Right lobe of liver (tissue), 6 donors: ENCODE measurements at places on chromosomes 11 and 22. TPM values are rescaled to one million over a fixed set of nuclear protein-coding genes. Genes with fewer than 3 reads are reported as not detected.

- DNase-seq, result peak; percentile 66
These were observed 1.4 kb downstream of the CTTN start for GRCh38 chr11:70399681-70400112.

MUC6 gene
- total RNA-seq, result 0.31 TPM

- DNase-seq, result no peak
These were observed 94.9 kb downstream of the PRR5L start for GRCh38 chr11:36390963-36391471.

CALCA gene
- 2.1 TPM for total RNA-seq

GRCh38 chr22:30312053-30312452, 14.7 kb downstream of the TBC1D10A start:
- no peak for DNase-seq

NAALADL1 gene
- total RNA-seq, result 1.2 TPM

GRCh38 chr11:121229495-121230215, 62.9 kb upstream of the SC5D start:
- no peak for DNase-seq

DNA sequence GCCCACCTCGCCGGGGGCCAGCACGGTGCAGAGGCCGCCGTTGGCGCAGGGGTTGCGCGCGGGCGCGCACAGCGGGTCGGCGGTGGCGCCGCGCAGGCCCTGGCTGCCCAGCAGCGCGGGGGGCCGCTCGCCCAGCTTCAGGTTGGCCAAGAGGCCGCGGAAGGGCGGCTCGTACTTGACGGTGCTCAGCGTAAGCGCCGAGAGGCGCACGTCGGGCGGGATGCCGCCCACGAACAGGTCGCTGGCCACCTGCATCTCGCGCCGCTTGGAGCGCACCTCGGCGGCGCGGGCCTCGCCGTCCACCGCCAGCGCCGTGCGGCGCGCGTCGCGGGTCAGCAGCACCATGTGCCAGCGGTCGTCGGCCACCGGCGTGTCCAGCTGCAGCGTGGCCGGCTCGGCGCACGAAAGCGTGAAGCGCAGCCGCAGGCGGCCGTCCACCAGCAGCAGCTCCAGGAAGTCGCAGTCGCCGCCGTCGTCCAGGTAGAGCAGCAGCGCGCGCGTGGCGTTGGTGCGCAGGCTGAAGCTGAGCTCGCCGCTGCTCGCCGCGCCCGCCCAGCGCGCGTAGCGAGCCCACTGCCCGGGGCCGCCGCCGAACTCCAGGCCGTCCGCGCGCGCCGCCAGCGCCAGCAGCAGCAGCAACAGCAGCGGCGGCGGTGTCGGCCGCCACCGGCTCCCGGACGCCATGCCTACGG, 9.8 kb downstream of the NRXN2 start:
- no peak for DNase-seq

CHRM1 gene
- total RNA-seq, result not detected

TSPAN32 gene
- not detected for total RNA-seq

IFITM10 gene
- total RNA-seq, result 7.9 TPM

DNA sequence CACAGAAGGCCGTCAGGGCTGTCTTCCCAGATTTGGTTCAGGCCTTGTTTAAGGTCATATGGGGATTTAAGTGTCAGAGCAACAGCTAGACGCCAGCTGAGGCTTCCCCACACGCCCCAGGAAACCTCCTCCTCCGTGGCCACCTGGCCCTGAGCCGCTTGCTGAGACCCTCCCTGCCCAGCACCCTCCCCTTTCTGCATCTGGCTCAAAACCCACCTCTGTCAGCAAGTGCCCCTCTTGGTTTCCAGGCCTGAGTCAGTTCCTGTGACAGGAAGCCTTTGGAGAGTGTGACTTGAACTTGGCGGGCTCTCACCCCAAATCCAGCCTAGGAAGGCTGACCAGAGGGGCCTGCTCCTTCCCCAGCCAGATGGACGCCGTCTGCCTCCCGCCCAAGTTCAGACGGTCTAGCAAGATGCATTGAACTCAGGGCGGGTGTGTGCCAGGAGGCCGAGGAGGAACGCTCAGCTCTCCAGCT, 561 bp downstream of the FXYD2 start:
- DNase-seq, result peak; percentile 63

GRCh38 chr22:31707519-31707918, 42.4 kb downstream of the PRR14L start:
- no peak for DNase-seq

GLYAT gene
- total RNA-seq, result 399 TPM

PIWIL4 gene
- 0.49 TPM for total RNA-seq

GRCh38 chr11:130181295-130182272, 22.0 kb downstream of the ST14 start:
- peak; percentile 64 for DNase-seq

DNA sequence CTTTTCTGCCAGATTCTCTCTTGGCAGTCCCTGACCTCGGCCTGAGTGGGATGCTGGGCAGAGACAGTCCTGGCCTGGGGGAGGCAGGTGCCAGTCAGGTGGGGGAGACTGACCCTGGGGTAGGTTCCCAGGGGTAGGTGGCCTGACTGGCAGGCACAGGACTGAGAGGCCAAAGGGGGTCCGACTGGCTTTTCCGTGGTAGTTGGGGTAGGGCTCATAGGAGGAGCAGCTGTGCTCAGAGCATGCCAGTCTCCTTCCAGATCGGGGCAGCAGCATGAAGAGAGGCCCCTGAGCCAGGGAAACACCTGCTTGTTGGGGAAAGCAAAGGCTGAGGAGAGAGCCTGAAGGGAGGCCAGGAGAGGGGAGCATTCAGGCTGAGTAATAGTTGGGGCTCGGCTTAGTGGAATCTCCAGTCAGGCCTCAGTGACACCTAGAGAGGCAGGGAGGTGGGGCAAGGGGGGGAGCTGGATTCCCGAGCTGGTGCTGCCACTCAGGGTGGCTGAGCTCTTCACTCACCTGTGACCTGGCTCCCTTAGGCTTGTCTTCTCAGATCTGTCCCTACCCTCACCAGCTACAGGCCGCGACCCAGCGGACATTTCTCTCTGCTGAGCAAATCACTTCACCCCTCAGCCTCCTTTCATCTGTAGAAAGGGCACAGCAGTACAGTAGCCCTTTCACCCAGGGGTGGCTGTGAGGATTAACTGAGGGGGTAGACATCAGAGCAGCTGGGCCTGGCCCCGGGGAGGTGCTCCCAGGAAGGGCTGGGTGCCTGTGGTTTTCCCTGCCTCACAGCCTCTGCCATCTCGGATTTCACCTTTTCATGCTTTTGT, 26.2 kb downstream of the MCM5 start:
- DNase-seq, result no peak

DNA sequence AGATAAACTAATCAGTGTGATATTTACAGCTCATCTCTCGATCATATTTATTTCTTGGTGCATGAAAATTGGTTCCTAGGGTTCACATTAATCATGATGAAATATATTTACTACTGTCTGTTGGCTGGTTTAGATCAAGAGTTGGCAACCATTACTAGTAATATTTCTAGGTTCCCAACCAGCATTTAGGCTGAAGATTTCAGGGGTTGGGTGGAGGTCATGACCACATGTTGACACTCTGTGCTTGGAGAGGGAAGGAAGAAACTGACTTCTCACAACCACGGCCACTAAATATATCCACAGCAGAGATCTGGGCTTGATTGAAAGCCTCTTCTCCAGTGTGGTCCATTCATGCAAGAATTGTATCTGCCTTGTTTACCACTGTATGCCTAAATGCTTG, 87.9 kb downstream of the ALX4 start:
- DNase-seq, result no peak

DNA sequence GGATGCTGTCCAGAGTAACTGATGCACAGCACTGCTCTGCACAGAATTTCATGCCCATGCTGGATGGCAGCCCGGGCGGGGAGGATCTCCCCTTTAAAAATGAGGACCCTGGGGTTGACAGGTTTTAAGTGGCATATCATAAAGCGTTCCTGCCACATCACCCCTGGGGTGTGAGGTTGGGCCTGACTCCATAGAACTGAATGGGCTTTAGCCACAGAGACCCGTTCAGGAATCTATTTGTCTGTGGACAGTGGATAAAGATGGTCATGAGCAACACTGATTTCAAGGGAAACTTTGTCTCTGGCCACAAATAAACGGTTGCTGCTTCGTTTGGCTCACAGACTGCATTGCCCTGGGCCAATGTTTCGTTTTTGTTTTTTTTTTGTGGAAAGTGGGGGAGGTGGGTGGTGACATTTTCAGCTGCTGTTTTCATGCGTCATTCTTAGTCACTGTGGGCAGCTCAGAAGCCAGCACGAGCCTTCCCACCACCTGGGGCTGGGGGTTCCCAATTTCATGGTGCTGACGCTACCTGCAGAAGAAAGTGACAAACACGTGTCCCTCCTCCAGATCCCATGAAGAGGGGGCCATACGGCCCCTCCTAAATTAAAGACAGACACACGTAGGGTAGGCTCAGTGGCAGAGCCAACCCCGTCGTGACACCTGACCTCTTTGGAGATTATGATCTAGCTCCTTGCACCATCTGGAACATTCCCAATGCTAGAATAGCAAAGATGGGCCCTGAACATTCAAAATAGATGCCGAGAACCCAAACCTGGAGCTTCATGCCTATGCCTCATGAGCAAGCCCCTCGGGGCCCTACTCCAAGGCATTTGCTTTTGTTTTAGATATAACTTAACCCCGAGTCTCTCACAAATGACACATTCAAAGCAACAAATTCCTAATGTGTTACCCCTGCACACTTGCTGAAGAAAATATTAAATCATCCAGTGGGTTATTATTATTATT, 54.8 kb upstream of the PHF21B start:
- DNase-seq, result no peak

DNA sequence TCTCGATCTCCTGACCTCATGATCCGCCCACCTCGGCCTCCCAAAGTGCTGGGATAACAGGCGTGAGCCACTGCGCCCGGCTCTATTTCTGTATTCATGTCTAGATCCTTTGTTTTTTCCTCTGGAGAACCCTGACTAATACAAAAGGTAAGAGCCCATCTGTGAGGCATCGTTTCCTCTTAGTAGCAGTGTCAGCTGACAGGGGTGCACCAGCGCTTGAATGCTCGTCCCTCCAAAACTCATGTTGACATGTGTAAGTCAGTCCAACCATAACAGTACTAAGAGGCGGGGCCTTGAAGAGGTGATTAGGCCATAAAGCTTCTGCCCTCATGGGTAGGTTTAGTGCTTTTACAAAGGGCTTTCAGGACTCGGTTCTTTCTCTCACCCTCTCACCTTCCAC, 470.1 kb upstream of the B3GAT1 start:
- no peak for DNase-seq

NCAM1 gene
- total RNA-seq, result 1.8 TPM

DNA sequence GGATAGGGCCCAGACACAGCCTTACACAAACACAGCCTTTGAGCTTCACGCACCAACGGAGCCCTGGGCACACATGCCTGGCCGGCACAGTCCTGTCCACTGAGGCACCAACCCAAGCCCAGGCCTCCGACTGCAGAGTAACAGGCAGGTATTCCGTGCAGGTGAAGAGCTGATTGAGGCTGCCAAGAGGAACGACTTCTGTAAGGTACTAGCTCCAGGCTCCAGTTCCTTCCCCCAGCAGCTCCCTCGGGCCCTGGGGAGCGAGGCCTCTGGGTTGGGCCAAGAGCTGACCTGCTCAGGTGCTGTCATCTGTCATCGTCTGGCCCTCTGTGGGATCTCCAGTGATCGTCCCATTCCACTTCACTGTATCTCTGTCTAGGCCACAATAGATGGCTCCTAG, 3.2 kb upstream of the MDK start:
- DNase-seq, result no peak

DNA sequence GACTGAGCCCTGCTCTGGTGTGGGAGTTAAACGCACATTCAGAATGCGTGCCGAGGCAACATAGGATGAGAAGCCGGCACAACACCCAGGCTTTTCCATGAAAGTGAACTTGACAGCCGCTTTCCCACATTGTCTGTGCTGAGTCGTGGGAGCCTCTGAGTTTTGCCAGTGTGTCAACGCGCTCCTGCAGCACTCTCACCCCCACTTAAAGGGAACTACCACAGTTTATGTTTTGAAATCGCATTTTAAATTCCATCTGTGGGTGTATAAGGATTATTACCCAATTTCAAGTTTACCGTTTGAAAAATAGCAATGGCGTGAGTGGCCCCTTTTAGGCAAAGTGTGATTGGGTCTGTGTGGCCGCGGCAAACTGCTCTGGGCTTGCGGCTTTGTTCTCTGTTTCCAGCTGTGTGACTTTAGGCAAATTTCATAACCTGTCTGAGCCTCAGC, 81.5 kb downstream of the FBLN1 start:
- DNase-seq, result no peak

LRRN4CL gene
- total RNA-seq, result not detected

- no peak for DNase-seq
These were observed 872.2 kb downstream of the NTM start for GRCh38 chr11:132242632-132243031.

- no peak for DNase-seq
These were observed 3.5 kb downstream of the DGCR6L start for GRCh38 chr22:20316217-20316843.

DNA sequence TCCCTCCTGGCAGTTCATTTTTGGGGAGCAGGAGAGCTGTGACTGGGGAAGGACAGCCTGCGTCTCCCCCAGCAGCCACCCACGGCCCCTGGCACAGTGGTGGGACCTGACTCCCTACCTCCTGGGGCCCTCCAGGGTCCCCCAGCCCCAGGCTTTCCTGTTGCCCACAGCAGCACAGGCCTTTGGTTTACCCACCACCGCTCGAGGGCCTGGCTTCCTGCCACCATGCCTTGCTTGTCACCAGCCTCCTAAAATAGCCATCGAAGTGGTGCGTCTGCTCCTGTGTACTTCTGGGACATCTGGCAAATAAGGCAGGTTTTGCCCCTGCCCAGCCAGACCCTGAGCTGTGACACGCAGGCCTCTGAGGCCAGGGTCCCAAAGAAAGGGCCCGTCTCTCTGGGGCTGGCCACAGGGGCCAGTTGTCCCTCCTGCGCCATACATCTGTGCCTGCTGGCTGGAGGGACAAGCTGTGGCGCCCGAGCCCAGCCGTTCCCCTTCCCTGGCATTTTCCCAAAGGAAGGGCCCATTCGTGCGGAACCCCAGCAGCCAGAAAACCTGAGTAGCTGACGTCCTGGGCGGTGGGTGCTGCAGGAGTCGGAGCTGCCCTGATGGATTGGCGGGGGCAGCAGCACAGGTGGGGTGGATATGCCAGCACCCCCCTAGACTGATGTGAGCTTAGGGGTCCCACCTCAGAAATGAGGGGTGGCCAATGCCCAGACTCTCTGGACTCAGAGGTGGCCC, 14.6 kb downstream of the PHLDA2 start:
- no peak for DNase-seq

DNA sequence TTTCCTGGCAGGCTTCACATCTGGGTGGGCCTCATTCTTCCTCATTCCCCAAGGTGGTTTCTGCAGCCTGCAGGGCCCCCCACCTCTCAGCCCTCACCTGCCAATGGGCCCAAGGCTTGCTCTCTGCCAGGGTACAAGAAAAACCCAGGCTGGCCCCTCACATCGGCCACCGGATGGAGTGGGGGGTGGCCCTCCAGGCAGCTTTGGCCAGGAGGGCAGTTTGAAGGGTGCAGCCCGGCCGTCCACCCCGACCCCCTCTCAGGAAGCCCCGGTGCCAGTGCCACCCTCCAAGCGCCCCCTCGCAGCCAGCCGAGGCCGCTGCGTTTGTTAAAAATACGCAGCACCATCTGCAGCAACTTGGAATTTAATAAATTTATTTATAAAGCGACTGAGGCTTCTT, 196.7 kb downstream of the CTTN start:
- DNase-seq, result no peak

MOGAT2 gene
- 110 TPM for total RNA-seq
